ENCODE measurements at places on chromosomes 16 and 17.

GRCh38 chr17:4134721-4135120 lies 8.1 kb downstream of the ZZEF1 start:
- DNase-seq, result no peak

- no peak for DNase-seq
These were observed 36.0 kb downstream of the ARHGAP23 start for GRCh38 chr17:38464251-38464722.

DNA sequence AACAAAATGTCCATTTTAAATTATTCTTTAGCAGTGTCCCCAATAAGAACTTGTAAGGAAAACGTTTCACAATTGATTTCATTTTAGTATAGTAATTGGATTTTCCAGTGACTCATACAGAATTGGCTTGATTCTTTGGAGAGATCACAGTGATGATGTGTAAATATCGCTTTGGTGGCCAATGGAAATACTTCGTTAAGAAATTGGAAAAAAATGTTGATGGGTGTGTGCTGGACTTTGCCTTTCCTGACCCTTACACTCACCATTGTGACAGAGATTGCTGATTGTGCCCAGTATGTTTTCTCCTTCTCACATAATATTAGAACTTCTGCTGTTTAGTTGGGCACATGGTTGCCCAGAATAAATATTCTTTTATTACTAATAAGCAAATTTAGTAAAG lies 7.4 kb upstream of the EFCAB13 start:
- DNase-seq, result no peak

GRCh38 chr16:67562918-67563707 lies 787 bp downstream of the CTCF start:
- DNase-seq, result peak; percentile 39

Data from NCI-H2171 (cell line).